ENCODE measurements at places on chromosomes 5 and 9.

DNA sequence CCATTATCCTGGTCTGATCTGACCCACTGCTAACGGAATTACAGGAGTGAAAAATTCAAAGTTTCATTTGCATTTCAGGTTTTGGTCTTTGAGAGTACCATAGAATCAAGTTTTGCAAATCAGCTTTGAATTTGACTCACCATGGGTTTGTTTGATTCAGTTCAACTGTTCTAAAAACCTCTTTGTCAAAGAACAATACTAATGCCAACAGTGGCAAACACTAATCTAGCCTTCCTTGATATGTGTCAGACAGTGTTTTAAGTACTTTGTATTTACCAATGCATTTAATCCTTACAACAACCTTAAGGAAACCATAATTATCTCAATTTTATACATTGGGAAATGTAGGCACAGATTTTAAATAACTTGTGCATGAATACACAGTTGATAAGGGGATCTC lies 10.1 kb upstream of the FSD1L start:
- no peak for DNase-seq

- no peak for DNase-seq
These were observed 31.2 kb upstream of the CRB2 start for GRCh38 chr9:123324767-123325183.

- DNase-seq: no peak
These were observed 19.4 kb downstream of the CDKN2AIPNL start for GRCh38 chr5:134392301-134392700.

GRCh38 chr5:176703857-176704256 lies 56.6 kb downstream of the TSPAN17 start:
- DNase-seq: no peak

DNA sequence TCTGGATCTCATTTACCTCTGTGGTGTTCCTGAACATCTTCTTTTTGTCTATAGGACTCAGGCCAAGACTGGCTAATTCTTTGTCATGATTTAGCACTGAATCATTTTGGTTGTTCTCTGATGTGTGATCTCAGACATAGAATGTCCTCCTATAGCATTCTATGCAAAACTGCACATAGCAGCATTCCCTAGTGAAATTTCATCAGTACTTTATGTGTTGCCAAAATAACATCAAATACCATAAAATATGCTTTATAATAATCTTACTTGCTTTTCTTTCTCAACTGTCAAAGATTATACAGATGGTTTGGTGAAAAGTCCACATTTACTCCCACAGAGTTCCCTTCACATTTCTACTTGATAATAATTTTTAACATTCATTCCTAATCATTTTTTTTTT lies 115.7 kb upstream of the MPDZ start:
- no peak for DNase-seq

- DNase-seq: no peak
These were observed 2.2 kb upstream of the TGFBI start for GRCh38 chr5:136026636-136027035.

GRCh38 chr9:112921549-112921948 lies 30.9 kb upstream of the SLC46A2 start:
- no peak for DNase-seq

Data from activated CD4-positive, alpha-beta T cell treated with anti-CD3 and anti-CD28 coated beads for 36 hours (primary cell).